ENCODE measurements at places on chromosomes 4 and X.

DNA sequence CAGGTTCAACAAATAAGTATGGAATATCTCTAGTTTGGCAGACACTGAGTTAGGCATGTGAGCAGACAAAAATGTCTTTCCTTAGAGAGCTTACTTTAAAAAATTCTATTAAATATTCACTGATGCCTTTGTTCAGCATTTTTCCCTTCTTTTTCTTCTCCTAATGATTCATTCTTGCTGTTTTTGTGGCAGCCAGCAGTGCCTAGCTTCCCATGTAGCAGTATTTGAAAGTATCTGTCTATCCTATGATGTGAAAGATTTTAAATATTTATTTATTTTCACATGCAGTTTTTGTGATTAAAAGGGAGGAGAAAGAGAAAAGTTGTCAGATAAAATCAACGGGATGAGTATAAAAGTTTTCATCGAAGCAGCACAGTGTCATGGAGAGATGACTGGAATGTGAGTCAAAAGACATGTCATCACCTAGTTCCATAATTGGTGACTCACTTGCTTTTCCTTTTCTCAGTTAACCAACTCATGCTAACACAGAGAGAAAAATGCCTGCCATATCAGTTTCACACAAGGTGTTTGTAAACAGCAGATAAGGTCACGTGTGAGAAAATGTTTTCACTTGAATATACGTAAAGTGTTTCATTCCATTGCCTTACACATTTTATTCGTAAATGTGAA lies 69.8 kb downstream of the BMPR1B start:
- DNase-seq, result no peak

- no peak for DNase-seq
Measured at GRCh38 chr4:112173593-112174558, 28.6 kb downstream of the FAM241A start.

GRCh38 chrX:115642311-115642710 lies 81.3 kb downstream of the PLS3 start:
- DNase-seq, result no peak

DNA sequence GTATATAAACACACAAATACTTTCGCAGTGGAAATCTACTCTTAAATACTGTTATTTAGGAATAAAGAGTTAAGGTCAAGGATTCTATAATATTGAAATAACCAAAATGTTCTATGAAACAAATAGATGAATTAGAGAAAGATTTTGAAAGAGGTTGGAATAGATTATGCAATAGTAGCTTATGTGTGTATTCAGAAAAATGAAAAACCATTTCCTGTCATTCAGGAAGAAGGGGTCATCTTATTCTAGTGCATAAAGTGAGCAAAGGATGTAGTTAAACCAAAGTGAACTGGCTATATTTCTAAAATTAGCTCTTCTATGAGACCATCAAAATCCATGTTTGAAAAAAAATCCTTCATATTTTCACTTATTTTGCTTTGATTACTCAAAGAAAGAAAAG lies 30.0 kb upstream of the MYOZ2 start:
- no peak for DNase-seq

DNA sequence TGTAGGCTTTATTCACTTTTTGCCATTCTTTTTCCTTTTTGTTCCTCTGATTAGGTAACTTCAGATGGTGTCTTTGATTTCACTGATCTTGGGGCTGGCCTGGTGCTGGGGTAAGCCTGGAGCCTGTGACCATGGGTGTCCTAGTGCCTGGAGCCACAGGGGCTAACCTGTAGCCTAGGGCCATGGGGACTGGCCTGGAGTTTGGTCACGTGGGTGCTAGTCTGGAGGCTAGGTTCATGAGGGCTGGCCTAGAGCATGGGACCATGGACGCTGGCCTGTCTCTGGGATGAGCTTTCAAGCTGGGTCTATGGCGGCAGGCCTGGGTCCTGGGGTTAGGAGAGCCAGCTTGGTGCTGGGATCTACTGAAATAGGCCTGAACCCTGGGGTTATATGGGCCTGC lies 32.2 kb upstream of the ALG13 start:
- DNase-seq, result no peak

GRCh38 chr4:26873391-26874026 lies 12.9 kb downstream of the STIM2 start:
- DNase-seq, result no peak

GRCh38 chr4:187135878-187136277 lies 412.2 kb upstream of the FAT1 start:
- DNase-seq, result no peak

- no peak for DNase-seq
Measured at GRCh38 chr4:53005149-53005546, 143.0 kb downstream of the RASL11B start.
